ENCODE measurements at places on chromosomes 6 and 20. TPM values are rescaled to one million over a fixed set of nuclear protein-coding genes. Genes with fewer than 3 reads are reported as not detected.

Gene ENPP4
- 42.0 TPM for polyA plus RNA-seq

Gene CCR6
- not detected for polyA plus RNA-seq

Gene ZBTB12
- 9.5 TPM for polyA plus RNA-seq

Gene SPDEF
- 0.14 TPM for polyA plus RNA-seq

Gene ADGRF5
- polyA plus RNA-seq: 21.1 TPM

Gene AK9
- 6.5 TPM for polyA plus RNA-seq

Gene RIMS4
- polyA plus RNA-seq: 7.6 TPM

Gene KIF25
- polyA plus RNA-seq: 0.73 TPM

Gene CST5
- polyA plus RNA-seq: not detected

Gene TRIM15
- polyA plus RNA-seq: not detected

Gene KHDC1L
- polyA plus RNA-seq: 0.54 TPM

Gene STMN3
- polyA plus RNA-seq: 11.4 TPM

Gene PDE10A
- polyA plus RNA-seq: 7.6 TPM

Gene DLK2
- polyA plus RNA-seq: 2.8 TPM

Gene KCNQ2
- 3.5 TPM for polyA plus RNA-seq

Gene PPP1R18
- polyA plus RNA-seq: 37.8 TPM

Gene TNF
- not detected for polyA plus RNA-seq

Gene PEX7
- polyA plus RNA-seq: 7.4 TPM

Gene NKX2-2
- polyA plus RNA-seq: 0.13 TPM

Gene NRSN1
- polyA plus RNA-seq: not detected

Gene METTL24
- 0.37 TPM for polyA plus RNA-seq

Gene ULBP3
- polyA plus RNA-seq: 1.9 TPM

Gene TCP11
- polyA plus RNA-seq: 0.27 TPM

Gene FAM217A
- polyA plus RNA-seq: 0.96 TPM

Gene ADTRP
- polyA plus RNA-seq: 0.38 TPM

Gene POPDC3
- polyA plus RNA-seq: 80.4 TPM

Gene SUPT3H
- polyA plus RNA-seq: 10.8 TPM

Gene KLHDC3
- 227 TPM for polyA plus RNA-seq

Data from forelimb muscle (tissue), 1 donor.